ENCODE measurements at places on chromosomes 13 and 19. TPM values are rescaled to one million over a fixed set of nuclear protein-coding genes. Genes with fewer than 3 reads are reported as not detected.

- H3K27me3 ChIP-seq: no peaks in the 10 kb centered on the region
- H3K4me1 ChIP-seq: peaks cover 5% of the 10 kb centered on the region
- no peak for DNase-seq
- no peak overlapping the region for H3K27ac ChIP-seq
- H3K4me3 ChIP-seq: no peak overlapping the region
- H3K36me3 ChIP-seq: peaks cover 16% of the 10 kb centered on the region
These were observed 106.4 kb upstream of the EDNRB start for GRCh38 chr13:78024996-78025395.

Gene PINLYP
- total RNA-seq: 10.6 TPM

- no peak for DNase-seq
- no peak overlapping the region for H3K27ac ChIP-seq
- H3K4me3 ChIP-seq: no peak overlapping the region
- no peaks in the 10 kb centered on the region for H3K27me3 ChIP-seq
- H3K36me3 ChIP-seq: no peaks in the 10 kb centered on the region
These were observed 173.9 kb downstream of the PRR20E start for GRCh38 chr13:57340878-57341277.

GRCh38 chr19:21202865-21203494 lies 61.1 kb downstream of the ZNF431 start:
- peak; percentile 34 for DNase-seq
- H3K36me3 ChIP-seq: peaks cover 28% of the 10 kb centered on the region
- H3K4me3 ChIP-seq: no peak overlapping the region
- peaks cover 2% of the 10 kb centered on the region for H3K4me1 ChIP-seq
- peaks cover 9% of the 10 kb centered on the region for H3K27me3 ChIP-seq

Gene INSR
- 32.5 TPM for total RNA-seq

Gene EDNRB
- total RNA-seq: 142 TPM

All from WTC11 (cell line).